ENCODE measurements at places on chromosomes 12 and 14.
A peak's percentile ranks its signal among the peaks of the same experiment; 100 is the strongest.

GRCh38 chr12:95318071-95318545 is 100.5 kb downstream of the VEZT start:
- DNase-seq = no peak

- DNase-seq = no peak
Measured at GRCh38 chr12:47715877-47716548, 9.3 kb downstream of the ENDOU start.

DNA sequence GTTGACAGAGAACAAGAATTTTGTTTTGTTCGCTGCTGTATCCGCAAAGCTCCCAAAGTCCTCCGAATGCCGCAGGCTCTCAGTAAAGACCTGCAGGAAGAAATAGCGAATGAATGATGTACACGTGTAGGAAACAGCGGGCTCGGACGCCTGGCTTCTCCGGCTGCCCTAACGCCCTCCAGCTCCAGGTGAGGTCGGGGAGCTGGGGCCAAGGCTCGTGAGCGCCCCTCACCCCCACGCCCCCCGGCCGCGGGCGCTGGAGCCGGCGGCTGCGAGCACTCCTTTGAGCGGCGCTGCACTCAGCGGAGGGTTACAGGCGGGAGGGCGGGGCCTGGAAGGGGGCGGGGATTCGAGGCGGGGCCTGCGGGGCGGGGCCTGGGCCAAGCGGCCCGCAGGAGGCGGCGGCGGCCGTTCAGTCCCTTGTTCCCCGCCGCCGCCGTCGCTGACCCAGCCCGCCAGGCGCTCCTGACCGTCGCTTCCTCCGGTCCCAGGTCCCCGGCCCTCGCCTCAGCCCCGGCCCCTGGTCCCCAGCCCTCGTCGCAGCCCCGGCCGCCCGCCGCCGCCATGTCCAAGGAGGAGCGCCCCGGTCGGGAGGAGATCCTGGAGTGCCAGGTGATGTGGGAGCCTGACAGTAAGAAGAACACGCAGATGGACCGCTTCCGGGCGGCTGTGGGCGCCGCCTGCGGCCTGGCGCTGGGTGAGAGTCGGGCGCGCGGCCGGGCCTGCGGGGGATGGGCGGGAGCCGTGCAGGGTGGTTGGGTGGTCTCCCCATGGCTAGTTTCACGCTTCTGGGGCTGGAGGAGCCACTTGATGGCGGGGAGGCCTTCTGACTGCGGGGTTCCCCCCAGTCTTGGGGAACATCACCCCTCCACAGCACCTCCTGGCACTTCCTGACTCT is at the start of gene AACS:
TSS of gene AACS (plus strand) at position 415 of the 898 bp plus-strand sequence. CDS start at position 565, 150 bp downstream.
- DNase-seq = peak; percentile 90

DNA sequence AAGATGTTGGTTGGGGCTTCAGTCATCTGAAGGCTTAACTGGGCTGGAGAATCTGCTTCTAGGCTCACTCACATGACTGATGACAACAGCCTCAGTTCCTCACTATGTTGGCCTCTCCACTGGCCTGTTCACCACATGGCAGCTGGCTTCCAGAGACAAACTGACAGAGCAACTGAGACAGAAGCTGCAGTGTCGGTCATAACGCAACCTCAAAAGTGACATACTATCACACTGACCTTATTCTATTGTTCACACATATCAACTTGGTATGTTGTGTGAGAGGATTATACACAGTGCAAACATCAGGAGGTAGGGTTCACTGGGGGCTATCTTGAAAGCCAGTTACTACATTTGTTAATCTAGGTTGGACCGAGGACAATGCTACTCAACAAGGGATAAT is 92.9 kb downstream of the PAWR start:
- DNase-seq = no peak

GRCh38 chr14:70888681-70889175 is 18.5 kb upstream of the PCNX1 start:
- DNase-seq = no peak

DNA sequence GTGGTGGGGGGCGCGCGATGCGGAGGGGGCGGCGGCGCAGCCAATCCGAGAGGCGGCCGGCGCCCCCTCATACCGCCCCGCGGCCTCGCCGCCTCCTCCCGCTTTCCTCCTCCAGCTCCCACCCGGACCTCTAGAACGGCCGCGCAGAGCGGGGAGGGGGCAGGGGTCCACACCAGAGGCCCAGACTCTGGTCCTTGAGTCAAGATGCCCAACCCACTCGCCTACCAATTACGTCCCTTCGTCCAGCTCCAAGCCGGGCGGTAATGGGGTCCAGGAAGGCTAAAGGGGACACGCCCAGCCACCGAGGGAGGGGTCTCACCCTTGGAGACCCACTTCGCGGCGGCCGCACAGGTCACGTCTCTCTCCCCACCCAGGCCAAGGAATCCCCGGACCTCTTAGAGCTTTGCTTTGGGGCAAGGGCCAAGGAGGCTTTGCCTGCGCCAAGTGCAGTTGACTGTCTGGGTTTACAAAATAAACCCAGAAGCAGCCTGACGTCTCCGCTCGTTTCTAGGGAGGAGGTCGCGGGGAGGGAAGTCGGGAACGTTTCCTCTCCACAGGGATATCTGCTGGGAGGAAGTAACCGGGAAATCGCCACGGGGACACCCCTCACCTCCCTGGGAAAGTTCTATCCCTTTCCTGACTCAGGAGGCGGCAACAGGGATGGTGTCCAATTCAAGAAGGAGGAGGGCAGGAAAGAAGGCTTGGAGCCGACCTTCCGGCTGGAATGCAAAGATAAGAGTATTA is 394 bp upstream of the AMIGO2 start:
- DNase-seq = peak; percentile 67

- no peak for DNase-seq
Measured at GRCh38 chr12:4296751-4297150, 23.2 kb downstream of the CCND2 start.
